ENCODE measurements at places on chromosomes 12 and 14.

DNA sequence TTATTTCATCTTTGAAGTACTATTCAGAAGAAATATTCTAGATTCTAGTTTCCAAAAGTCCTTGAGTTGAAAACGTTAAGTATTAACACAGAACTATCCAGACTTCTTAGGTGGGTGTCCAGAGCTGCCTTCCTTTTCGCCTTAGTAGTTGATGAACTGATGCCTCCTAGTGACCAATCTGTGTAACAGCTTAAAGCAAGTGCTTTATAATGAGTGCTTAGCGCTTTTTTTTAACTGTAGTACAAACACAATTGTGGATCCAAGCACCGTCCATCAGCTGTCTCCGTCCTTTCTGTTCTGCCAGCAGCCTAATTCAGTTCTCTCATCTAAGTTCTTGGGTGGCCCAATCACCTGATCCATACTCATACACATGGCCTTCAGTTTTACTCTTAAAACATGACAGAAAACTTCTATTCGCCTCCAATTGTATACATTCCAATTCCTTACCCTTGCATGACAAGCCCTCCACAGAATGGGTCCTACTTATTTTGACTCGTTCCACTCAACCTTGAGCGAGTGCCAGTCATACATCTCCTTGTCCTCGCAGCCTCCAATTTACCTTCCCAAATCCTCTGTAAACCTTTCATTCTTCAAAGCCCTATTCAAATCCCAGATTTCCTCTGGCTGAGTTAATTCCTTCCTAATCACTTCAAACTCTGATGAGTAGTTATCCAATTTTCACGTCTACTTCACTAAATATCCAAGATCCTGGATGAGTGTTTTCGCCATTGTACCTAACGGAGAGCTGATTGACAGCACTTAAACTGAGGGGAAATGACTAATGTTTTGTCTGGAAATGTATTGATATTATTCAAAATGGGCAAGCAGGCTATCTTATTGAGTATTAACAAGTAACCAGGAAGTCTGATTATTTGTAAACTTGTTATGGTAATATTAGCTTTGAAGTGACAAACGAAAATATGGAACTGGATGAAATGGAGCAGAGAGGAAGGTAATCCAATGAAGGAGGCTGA, 5.8 kb upstream of the PHLDA1 start:
- no peak for DNase-seq

- DNase-seq: no peak
Measured at GRCh38 chr14:25485381-25485780, 435.4 kb upstream of the STXBP6 start.

DNA sequence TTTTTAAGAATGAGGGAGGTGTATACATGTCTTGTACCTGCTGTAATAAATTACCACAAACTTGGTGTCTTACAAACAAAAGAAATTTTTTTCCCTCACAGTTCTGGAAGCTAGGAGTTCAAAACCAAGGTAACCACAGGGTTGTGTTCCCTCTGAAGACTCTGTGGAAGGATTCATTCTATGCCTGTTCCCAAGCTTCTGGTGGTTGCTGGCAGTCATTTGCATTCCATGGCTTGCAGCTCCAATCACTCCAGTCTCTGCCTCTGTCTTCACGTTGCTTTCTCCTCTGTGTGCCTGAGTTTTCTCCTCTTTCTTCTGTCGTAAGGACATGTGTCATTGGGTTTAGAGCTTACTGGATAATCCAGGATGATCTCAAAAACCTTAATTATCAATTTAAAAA, 15.4 kb upstream of the ZNF641 start:
- DNase-seq: no peak

DNA sequence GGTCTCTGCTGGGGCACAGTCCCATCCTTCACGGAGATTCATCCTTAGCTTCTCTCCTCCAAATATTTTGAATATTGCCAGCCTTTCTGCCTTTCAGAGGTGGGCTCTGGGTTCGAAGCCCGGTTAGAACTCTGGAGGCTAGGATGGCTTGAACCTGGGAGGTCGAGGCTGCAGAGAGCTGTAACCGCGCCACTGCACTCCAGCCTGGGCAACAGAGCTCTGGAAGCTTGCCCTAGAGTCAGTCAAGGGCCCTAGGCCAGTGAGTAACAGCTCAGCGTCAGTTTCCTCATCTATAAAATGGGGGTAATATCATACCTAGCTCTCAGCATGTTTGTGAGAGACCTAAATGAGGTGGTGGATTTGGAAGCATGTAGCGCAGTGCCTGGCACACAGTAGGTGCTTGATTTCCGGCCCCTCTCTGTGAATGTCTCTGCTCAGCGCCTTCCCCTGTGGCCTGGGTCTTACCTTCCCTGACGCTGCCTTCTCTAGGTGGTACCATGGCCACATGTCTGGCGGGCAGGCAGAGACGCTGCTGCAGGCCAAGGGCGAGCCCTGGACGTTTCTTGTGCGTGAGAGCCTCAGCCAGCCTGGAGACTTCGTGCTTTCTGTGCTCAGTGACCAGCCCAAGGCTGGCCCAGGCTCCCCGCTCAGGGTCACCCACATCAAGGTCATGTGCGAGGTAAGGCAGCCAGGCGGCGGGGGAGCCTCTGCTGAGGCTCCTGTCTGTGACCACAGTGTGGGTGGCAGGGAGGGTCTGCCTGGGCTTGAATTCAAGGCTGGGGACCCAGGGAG, 3.4 kb downstream of the PTPN6 start:
- no peak for DNase-seq

- no peak for DNase-seq
Measured at GRCh38 chr14:98859301-98859700, 412.7 kb downstream of the BCL11B start.

GRCh38 chr12:52090291-52090690, 10.8 kb downstream of the SMIM41 start:
- DNase-seq: no peak

DNA sequence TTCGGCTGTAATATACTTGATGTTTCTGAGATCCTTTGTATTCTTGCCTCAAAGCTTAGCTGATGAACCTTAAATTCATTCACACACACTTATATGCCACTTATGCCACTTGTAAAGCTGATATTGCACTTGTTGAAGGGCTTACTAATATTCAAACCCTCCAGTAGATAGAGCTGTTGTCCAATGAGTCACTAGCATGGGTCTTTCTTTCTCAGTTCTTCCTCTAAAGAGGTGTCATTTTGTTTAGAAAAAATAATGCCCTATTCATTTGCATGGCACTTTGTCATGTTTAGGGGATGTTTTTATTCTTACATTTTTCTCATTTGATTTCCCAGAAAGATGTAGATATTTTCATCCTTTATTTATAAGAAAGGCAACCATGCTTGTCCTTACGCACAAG, 56.4 kb downstream of the MON2 start:
- no peak for DNase-seq

DNA sequence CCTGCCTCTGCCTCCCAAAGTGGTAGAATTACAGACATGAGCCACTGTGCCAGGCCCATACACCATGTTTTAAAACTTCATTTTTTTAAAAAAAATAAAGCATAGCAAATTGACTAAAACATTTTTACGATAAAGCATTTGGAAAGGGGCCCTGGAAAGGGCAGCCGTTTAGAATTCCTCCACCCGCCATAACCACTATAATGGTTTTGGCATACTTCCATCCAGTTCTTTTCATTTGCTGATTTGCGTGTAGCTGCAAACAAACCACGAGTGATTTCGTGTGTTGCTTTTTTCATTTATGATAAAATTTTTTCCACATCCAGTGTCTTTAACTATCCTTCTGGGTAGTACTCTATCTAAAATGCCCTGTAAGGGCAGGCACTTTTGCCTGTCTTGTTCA, 91.8 kb upstream of the RIN3 start:
- no peak for DNase-seq

GRCh38 chr12:81541121-81541520, 218.0 kb downstream of the PPFIA2 start:
- no peak for DNase-seq

DNA sequence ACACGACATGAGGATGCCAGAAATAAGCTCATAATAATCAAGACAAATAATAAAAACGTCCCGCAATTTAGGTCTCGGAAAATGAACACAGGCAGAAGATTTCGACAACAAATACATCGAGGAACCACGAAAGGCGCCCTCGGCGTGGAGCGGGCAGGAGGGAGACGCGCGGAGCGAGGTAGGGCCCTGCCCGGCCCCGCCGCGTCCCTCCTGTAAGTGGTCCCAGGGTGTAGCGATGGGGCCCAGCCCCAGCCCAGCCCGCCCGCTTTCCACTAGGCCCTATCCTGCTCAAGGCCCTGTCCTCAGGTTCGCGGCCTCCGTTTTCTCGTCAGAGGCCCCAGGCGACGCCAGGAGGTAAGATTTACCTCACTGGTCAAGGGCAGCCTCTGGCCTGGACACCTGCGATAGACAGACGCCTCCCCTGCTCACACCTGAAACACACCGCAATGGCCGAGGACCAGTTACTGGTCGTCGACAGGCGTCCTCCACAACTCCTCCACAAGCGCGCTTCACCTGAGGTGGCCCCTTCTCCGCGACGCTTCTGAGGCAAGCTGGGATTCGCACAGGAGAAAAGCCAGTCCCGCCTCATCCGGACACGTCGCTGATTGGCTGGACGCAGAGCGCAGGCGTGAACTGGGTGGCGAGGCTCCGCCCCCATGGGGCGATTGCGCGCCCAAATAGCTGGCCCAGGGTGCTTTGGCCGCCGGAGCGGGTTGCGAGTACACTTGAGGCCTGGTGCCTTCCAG, at the start of gene SYCP3:
Gene SYCP3, minus strand, starts transcription at position 543 of the 746 bp plus-strand sequence. CDS start 1,527 bp downstream, outside the sequence.
- DNase-seq: no peak

DNA sequence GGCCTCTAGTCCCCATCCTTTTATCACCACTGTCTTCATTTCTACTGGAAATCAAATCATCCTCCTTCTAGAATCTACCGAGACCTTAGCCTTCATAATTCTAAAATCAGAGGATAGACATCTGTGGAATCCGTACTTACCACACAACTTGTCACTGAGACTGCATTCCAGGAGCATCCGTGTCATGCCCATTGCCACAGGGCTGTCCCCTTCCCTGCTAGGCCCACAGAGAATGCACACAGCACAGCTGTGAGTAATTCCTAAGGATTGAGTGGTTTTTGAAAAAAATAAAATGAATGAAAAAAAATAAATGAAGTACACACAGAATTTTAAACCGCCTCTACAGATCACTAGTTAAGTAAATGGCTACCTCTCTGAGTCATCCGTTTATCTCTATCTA, 21.0 kb upstream of the MAGOHB start:
- DNase-seq: no peak

- DNase-seq: no peak
Measured at GRCh38 chr12:24561411-24561871, 387.5 kb downstream of the BCAT1 start.

DNA sequence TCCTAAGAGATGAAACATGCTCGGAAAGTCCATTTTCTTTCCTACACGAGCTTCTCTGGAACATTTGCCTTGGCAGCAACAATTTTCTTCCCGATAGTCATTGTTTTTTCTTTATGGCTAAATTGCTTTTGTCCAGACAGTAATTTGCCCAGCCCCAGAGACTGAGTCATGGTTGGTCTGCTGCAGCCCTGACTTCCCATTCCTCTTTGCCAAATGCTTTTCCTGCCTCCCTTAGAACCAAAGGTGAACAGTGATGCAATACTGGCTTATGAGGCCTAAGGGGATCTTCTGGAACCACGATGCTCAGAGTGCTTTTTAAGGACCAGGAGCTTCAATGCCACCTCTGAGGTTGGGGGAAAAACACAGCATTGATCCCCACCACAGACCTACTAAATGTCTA, 1599.6 kb upstream of the TMEM132C start:
- no peak for DNase-seq

GRCh38 chr14:67566908-67567307, 33.2 kb downstream of the PIGH start:
- no peak for DNase-seq

DNA sequence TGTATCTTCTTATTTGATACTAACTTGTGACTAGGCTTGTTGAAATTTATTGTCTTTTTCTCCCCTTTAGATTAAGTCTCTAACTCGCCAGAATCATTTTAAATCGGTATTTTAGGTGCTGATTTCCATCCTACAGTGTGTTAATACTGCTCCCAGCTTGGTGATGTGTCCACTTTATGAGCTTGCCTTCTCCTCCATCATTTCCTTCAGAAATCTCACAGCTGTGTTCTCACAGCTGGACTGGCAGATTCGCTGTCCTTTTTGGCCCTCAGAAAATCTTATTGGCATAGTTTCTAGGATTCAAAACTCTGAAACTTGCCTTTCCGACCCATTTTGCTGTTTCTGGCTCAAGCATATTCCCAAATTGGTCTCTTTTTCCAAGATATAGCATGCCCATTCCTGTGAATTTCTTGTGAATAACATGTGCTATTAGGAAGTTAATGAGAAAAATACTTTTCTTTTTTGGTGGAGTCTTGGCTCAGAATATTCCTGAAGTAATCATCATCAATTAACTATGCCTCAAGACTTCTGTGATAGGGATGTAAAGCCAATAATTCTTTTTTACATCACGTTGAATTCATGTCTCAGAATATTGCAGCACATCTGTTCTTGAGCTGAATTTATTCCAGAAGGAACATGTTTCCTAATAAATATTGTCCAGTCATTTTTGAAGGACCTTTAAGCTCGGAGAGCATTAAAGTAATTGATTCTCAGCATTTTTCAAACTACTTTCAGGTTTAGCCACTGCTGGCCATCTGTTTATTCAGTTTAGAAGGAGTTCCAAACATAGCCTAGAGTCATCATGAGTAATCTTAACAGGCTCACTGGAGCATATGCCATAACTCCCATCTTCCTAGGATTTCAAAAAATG, 50.0 kb upstream of the USP44 start:
- no peak for DNase-seq

DNA sequence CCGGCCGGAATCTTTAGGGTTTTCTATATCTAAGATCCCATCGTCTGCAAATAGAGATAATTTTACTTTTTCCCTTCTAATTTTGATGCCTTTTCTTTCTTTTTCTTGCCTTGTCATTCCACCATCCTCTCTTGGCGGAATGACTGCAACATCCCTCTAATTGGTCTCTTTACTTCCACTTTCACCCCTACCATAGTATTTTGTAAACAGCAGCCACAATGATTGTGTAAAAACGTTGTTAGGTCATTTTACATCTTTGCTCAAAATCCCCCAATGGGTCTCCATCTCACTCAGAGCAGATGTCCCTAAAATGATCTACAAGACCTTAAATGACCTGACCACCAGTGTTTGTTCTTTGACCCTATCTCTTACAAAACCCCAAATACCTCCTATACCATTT, 80.0 kb upstream of the STAC3 start:
- DNase-seq: no peak

DNA sequence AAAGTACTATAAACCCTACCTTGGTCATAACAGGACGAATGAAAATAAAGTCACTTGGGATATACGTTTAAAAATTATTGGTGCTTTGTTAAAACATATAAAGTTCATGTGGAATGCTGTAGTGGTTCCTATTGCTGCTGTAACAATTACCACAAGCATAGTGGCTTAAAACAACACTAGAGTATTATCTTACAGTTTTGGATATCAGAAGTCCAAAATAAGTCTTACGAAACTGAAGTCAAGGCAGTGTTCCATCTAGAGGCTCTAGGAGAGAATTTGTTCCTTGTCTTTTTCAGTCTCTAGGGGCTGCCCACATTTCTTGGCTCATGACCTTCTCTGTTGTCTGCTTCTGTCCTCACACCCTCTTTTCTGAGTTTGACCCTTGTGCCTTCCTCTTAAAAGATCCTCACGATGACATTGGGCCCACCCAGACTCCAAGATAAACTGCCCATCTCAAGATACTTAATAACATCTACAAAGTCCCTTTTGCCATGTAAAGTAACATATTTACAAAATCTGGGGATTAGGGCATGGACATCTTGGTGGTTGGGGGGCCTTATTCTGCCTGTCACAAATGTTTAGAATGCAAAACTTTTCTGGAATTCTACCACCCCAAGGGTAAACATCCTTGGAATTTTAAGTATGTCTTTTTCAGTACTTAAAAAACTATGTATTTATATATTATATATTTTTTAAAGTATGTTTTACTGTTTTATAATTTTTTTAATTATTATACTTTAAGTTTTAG, 178.1 kb downstream of the ETNK1 start:
- DNase-seq: no peak

- DNase-seq: no peak
Measured at GRCh38 chr12:131591714-131592709, 118.9 kb upstream of the SFSWAP start.
